Stimulated activated CD4-positive, alpha-beta T cell treated with anti-CD3 and anti-CD28 coated beads, Interleukin-12 subunit alpha, Interleukin-12 subunit beta, amount 100 ng/mL, for 4 hours (primary cell): ENCODE measurements at places on chromosomes 5 and 9.

DNA sequence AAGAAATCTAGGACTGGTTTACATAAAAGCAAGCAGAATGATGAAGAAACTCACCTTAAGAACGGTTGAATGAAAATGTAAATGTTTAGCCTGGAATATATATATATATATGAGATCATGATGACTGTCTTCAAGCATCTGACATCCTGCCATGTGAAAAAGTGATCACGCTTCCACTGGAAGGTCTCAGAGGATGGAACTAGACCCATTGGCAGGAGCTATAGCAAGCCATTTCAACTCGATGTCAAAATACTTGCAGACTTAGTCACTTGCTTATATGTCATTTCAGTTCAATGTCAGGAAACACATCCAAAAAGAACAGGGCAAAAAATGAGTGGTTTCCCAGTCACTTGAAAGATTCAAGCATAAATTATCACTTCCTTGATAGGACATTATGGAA, 22.2 kb upstream of the TMEM161B start:
- no peak for DNase-seq

- no peak for DNase-seq
These were observed 1.4 kb upstream of the DNAJA1 start for GRCh38 chr9:33023661-33024060.

DNA sequence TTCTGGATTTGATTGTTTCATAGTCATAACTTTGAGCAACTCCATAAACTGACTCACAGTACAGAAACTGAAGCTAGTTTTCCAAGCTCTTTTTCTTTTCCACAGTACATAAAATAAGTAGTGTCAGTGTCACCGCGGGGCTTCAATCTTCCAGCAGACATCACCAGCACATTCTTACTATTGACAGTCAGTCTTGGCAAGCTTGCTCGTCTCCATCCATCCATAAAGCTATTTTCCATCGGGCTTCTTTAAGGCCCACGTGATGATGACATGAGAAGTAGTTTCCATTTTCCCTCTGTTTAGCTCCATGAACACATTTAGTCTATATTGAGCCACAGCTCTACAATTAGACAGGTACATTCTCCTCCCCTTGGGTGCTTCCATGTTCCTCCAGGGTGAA, 443.4 kb downstream of the KDM4C start:
- no peak for DNase-seq

DNA sequence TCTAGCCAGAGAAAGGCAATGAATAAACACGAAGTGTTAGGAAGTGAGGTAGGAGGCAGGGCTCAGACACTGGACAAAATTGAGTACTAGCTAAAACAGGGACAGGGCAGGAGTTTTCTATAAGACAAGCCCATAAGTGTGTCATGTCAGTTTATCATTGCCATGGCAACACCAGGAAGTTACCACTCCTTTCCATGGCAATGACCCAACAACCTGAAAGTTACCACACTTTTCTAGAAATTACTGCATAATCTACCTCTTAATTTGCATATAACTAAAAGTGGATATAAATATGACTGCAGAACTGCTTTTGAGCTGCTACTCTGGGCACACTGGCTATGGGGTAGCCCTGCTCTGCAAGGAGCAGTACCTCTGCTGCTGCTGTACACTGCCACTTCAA, 442.5 kb upstream of the COX7C start:
- no peak for DNase-seq

DNA sequence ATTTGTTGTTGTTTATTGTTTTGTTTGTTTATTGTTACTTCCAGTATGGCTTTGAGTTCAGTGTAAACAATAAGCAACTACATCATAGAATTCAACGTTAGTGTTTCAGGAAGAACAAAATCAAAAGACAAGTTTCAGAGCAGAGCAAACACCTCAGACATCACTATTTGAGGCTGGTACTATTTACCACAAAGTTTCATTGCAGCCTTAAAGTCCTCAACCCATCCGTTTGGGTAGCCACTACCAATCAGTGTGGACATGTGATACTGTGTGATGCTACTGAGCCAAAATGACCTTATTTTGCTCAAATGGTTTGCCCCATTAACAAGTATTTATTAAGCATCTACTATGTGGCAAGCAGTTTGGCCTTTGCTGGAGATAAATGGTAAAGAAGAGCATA, 458.5 kb upstream of the PTGER4 start:
- no peak for DNase-seq
